ENCODE measurements at places on chromosomes 16 and 17. TPM values are rescaled to one million over a fixed set of nuclear protein-coding genes. Genes with fewer than 3 reads are reported as not detected.

The SPG7 gene
- 68.3 TPM for total RNA-seq

The IL34 gene
- not detected for total RNA-seq

The NOS2 gene
- not detected for total RNA-seq

The GPR142 gene
- total RNA-seq, result not detected

The CBX1 gene
- 57.8 TPM for total RNA-seq

The CACNG1 gene
- not detected for total RNA-seq

The MT4 gene
- total RNA-seq, result not detected

The RNF135 gene
- total RNA-seq, result 27.0 TPM

The SEPTIN12 gene
- total RNA-seq, result not detected

The ABCA3 gene
- total RNA-seq, result 11.7 TPM

The ALDH3A2 gene
- 191 TPM for total RNA-seq

The SPECC1 gene
- total RNA-seq, result 17.7 TPM

The HES7 gene
- total RNA-seq, result 9.0 TPM

The CLDN6 gene
- not detected for total RNA-seq

The CACNA1G gene
- 0.06 TPM for total RNA-seq

Measured in NCI-H460 (cell line).